ENCODE measurements at places on chromosomes 4 and X.

GRCh38 chrX:135060697-135061096, 8.8 kb upstream of the RTL8A start:
- no peak for DNase-seq

DNA sequence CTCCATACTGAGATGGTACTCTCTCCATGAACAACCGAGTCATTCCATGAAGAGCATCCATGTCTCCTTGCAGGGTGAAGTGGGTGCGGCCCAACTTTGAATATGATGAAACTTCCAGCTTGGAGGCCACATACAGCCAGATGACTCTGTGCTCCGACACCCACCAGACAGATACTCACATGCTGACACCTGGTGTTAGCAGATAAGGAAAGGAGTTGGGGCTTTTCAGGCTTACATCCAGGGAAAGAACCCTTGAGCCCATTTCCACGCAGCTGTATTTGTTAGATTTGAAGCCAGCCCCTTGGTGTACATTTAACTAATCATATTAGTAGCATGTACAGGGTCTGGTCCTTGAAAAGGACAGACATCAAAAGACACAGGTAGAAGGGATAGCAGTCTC, 62.1 kb upstream of the PRRG3 start:
- no peak for DNase-seq

GRCh38 chr4:96375367-96375766, 535.5 kb downstream of the PDHA2 start:
- DNase-seq = peak; percentile 8

GRCh38 chr4:7571701-7572100, 137.0 kb upstream of the PSAPL1 start:
- DNase-seq = no peak

- DNase-seq = no peak
Measured at GRCh38 chrX:119682019-119682989, 10.7 kb downstream of the SEPTIN6 start.

DNA sequence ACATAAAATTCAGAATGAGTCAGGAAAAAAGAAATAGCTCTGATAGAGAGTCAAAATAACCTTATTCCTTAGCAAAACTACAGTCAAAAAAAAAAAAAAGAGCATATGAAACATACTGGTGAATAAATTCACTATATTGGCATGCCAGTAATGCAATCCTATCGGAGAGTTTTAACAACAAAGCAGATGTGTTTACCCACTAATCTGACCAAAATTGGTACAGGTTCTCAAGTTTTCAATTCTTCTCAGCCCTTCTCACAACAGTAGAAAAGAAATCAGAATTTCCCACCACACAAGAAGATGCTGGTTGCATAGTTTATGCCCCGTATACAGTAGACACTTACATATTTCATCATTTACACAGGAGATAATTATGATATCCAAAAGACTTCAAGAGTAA, 59.4 kb downstream of the LCORL start:
- DNase-seq = peak; percentile 33

DNA sequence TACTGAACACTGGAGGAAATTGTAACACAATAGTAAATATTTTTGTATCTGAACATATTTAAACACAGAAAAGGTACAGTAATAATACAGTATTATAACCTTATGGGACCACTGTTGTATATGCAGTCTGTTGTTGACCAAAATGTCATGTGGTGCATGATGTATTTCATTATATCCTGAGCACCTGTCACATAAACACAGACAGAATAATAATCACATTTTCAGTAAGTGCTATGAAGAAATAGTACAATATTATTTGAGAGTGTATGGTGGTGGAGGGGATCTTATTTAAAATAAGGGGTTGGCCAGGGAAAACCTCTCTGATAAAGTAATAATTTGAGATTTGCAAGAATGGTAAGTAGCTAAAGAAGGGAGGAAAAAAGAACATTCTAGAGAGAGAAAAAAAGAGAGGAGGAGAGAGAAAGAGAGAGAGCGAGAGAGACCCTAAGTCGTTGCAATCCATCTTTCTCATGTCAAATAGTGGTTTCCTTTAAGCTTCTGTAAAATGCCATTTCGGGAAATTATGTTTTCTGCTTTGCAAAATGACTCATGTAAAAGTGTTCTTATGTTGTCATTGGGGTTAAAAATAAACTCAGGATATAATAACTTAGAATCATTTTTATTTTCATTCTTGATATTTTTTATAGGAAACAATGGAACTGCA, 19.3 kb upstream of the CLNK start:
- no peak for DNase-seq

- no peak for DNase-seq
Measured at GRCh38 chr4:112854420-112854819, 195.0 kb upstream of the ANK2 start.

DNA sequence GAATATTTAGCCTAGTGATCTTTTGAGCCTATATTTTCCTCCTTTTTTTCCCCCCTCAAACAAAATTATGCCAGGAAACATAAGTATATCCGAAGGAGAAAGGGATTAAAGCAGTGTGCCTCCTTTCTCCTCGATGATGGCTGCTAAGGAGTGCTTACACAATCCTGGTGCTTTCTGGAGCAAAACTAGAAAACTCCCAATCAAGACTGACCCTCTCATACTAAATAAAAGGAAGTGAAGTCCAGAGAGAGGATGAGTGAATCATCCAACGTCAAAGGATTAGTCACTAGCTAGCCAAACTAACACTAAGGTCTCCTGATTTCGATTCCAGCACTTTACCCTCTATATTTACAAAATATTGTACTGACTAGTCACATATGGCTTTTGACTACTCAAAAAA, 146.8 kb downstream of the PPP3CA start:
- peak; percentile 77 for DNase-seq

DNA sequence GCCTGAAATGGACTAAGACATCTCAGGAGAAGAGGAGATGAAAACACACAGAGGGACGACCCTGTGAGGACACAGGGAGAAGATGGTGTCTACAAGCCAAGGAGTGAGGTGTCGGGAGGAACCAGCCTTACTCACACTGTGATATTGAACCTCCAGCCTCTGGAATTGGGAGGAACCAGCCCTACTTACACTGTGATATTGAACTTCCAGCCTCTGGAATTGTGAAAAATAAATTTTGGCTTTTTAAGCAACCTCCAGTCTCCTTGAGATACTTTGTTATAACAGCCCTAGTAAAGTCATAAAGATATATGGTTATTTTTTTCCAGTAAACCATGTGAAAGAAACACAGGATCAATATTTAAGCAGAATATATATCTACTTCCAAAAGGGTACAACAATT, 76.5 kb downstream of the DHRSX start:
- DNase-seq = no peak

- DNase-seq = peak; percentile 11
Measured at GRCh38 chr4:164959896-164960295, 17.6 kb downstream of the TRIM61 start.

GRCh38 chrX:427812-428725, 41.4 kb upstream of the PPP2R3B start:
- DNase-seq = peak; percentile 52

GRCh38 chr4:16858275-16858752, 40.1 kb downstream of the LDB2 start:
- peak; percentile 34 for DNase-seq
